Urothelium cell line (cell line): ENCODE measurements at places on chromosomes 5 and 9.

- no peak for DNase-seq
Measured at GRCh38 chr9:28001096-28001495, 427.8 kb upstream of the C9orf72 start.

- DNase-seq = no peak
Measured at GRCh38 chr5:74596927-74597326, 43.6 kb downstream of the ENC1 start.

DNA sequence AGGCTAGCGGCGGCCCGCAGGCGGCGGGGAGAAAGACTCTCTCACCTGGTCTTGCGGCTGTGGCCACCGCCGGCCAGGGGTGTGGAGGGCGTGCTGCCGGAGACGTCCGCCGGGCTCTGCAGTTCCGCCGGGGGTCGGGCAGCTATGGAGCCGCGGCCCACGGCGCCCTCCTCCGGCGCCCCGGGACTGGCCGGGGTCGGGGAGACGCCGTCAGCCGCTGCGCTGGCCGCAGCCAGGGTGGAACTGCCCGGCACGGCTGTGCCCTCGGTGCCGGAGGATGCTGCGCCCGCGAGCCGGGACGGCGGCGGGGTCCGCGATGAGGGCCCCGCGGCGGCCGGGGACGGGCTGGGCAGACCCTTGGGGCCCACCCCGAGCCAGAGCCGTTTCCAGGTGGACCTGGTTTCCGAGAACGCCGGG is 253 bp downstream of the SLC12A2 start:
- DNase-seq = no peak

DNA sequence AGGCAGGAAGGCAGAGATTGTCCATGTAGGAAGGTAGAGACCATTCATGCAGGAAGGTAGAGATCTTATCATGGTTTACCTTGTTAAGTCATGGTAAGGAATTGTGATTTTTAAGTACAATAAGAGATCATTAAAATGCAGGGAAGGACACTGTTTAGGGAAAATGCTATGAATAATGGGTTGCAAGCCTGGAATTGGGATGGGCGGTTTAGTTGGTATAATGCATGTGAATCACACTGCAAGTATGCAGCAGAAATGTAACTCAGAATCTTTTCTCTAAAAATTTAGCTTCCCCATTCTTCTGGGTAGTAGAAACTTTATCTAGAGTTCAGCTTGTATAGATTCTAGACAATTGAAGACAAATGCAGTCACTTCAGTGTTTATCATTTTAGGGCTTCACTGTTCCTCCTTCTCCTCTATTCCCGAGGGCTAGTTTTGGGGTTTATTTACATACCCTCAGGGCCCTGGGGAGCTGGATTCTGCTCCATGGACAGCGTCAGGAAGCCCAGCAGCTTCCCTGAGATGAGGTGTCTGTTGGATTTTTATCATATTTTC is 212.0 kb downstream of the SREK1 start:
- DNase-seq = no peak

DNA sequence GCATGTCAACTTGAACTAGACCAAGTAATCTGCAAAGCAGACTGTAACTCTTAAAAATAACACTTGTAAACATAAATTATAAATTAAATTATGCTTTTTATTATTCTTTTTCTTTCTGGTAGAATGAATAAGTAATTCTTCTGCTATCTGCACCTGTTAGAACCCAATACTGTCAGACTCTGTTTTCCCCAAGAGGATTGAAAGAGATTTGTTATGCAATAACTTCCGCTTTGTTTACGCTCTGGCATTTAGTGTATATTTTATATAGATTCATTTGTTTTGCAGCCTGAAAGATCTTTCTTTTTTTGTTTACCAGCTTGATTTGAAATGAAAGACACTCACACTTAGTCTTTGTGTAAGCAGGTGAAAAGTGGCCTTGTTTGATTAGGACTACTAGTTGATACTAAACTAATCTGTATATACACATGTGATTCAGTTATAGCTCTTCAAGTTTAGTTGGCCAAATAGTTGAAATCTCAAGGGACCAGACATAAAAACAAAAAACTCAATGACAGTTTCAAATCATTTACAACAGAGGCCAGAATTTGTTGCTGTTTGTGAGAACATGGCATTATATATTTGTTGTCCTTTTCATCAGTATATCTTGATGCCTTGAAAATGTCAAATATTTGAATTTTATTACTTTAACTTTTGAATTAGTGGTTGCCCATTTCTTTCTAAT is 155.8 kb downstream of the PBX3 start:
- DNase-seq = no peak

DNA sequence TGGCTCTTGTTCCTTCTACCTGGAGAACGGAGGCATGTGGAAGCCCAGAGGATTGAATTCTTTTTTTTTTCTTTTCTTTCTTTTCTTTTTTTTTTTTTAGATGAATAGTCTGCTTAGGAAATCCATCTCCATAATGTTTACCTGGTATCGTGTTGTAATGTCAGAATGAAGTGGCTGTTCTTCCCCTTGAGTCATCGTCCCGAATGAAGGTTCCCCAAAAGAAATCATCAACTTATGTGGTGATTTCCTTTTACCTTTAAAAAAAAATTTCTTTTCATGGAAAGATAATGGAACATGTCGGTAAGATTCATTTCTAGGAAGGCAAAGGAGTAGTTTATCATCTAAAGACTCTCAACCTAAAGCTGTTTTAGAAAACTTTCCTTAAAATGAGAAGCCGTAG is 59.7 kb downstream of the DOCK8 start:
- no peak for DNase-seq

DNA sequence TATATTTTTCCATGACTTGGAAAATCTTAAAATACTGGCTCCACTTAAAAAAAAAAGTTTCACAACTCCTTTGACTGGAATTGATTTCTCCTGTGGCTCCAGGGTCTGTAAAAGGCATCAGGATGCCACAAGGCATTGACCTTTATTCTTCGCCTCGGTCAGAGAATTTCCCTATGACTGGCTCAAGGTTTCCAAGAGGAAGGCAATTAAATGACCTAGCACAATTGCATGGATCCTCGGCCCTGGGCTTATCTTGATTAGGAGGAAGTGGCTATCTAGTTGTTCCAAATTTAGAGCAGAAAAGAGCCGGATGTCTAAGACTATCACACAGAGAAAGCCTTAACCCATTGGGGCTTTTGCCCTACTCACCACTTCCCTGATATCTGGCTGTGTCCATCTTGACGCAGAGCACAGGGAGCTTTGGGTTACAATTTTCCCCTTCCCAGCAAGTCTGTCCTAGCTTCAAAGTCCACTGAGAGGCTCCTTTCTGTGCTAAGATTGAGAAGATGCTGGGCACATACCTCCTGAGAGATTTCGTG is 56.9 kb upstream of the COL15A1 start:
- DNase-seq = no peak

DNA sequence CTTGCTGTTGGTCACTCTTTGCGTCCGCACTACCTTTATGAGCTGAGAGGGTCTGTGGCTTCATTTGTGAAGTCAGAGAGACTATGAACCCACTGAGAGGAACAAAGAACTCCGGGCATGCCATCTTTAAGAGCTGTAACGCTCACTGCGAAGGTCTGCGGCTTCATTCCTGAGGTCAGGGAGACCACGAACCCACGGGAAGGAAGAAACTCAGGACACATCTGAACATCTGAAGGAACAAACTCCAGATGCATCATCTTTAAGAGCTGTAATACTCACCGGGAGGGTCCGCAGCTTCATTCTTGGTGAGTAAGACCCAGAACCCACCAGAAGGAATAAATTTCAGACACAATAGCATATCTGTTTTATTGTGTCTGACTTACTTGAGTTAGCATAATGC is 19.2 kb downstream of the GCNT1 start:
- DNase-seq = no peak

GRCh38 chr5:74685979-74686631 is 1.1 kb downstream of the HEXB start:
- DNase-seq = no peak

DNA sequence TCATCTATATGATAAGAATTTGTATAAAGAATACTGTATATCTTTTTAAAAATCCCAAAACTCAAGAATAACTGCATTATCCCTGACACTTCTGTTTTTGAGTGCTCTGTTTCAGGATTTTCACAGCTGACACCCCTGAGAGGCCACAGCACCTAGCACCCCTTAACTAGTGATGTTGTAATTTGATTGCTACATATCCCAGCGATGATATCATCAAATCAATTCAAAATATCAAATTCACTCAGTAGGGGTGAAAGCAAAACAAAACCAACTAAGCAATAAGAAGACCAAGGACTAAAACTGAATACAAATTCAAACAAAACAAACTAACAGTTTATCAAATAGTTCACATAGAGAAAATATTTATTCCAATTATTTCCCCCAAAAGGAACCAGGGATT is 184.3 kb downstream of the MCTP1 start:
- no peak for DNase-seq
